ENCODE measurements at places on chromosomes 5 and 9.
A peak's percentile ranks its signal among the peaks of the same experiment; 100 is the strongest.

GRCh38 chr9:137781906-137782585 lies 95.5 kb upstream of the CACNA1B start:
- no peak for DNase-seq

- no peak for DNase-seq
Observed at GRCh38 chr9:36894695-36895310, 139.3 kb downstream of the PAX5 start.

- DNase-seq: no peak
Observed at GRCh38 chr5:63247651-63248050, 669.0 kb downstream of the LRRC70 start.

- no peak for DNase-seq
Observed at GRCh38 chr5:77590347-77590746, 48.2 kb downstream of the OTP start.

DNA sequence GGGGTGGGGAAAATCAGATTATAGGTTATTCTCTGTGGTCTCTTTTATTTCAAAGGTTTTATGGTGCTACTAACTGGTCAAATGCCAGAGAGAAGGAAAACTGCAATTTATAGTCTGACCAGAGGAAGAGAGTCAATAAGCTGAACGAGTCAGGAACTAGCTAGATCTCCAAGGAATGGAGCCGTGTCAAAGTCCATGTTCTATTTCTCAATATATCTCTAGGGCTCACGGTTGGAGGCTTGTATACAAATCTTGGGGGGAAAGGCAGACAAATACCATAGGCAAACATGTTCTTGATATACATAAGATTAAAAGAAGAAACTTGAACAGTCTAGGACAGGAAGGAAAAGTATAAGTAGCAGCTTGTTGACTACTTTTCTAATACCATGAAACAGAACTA lies 627.1 kb downstream of the PDE4D start:
- DNase-seq: no peak

GRCh38 chr5:174732036-174733020 lies 7.9 kb downstream of the MSX2 start:
- DNase-seq: no peak

- DNase-seq: peak; percentile 57
Observed at GRCh38 chr9:135797507-135798262, 95.7 kb downstream of the KCNT1 start.

DNA sequence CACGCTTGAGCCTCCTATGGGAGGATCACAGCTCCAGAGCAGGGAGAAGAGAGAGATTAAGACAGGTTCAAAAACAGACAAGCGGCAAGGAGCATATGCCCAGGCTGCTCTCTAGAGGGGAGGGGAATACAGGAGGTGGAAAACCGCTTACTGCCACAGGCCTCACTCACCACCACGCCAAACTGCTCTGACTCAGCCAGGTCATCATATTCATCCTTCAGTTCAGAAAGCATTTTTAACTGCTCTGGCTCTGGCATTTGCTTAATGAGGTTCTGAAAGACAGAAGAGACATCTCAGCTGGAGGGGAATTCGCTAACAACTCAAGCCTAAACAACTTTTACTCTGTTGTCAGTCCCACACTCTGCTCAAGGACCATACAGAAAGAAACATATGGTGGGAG lies 40.1 kb downstream of the PCDHGC5 start:
- peak; percentile 34 for DNase-seq

- DNase-seq: peak; percentile 77
Observed at GRCh38 chr5:8633696-8634095, 764.7 kb downstream of the MTRR start.

- no peak for DNase-seq
Observed at GRCh38 chr9:133403766-133404453, 13.9 kb downstream of the REXO4 start.

DNA sequence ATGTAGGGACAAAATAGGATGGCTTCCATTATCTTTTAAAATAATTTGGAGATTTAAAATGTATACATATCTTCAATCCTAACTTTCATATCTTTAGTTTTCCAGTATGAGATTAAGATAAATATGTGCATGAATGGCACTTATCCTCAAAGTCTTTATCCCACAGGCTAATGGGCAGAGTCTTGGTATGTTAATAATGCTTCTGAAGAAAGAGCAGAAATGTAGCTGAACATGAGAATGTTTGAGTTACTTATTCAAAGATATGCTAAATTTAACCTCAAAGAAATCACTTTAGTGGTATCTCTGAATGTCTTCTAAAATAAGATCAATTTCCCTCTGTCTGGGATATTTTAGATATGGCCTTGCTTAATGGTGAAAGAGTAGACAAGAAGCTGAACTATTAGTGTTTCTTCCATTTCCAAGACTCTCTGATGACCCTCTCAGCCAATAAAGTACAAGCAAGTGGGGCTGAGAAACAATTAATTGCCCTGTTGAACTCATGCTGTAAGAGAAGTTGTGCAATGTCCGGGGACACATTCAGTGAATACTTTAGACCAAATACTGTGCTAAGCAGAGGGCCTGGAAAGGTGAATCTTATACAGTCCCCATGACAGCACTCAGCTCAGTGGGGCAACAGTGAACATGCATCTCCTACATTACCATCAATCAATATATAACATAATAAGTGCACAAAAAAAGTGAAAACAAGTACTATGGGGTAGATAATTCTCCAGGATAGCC lies 50.0 kb upstream of the ADAMTSL1 start:
- DNase-seq: no peak

DNA sequence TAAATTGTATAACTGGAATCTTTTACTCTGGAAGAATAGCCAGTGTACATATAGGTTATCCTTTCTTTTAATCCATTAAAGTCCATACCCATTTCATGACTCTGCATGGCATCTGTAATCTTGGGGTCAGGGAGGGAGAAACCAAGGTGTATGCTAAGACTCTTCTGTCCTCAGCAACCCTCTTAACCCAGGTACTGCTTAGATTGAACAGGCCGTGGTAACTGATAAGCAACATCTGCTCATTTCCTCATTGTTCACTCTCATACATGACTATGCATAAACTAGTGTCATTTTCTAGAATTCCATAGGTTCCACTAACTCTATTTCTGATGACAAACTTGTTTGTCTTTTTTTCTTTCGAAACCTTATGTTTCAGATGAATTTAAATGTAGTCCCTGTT lies 69.3 kb upstream of the IFNE start:
- DNase-seq: no peak

DNA sequence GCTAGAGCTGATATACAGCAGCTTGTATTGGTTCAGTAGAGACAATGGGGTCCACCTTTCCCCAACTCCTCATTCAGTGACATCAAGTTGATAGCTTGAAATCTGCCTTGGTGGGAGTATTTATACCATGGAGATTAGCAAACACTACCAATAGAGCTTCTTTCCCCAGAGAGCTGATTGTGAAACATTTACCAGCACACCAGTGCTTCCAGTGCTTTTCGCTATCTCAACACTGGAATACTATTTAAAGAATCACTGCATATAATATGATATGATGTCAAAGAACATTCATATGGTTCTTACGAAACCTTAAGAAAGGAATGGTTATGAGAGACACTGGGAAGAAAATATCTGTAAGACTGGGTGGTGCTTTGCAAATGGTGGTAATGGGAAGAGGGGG lies 21.8 kb upstream of the RNF145 start:
- peak; percentile 63 for DNase-seq

- DNase-seq: no peak
Observed at GRCh38 chr5:135075621-135076020, 41.6 kb upstream of the PITX1 start.

- DNase-seq: peak; percentile 71
Observed at GRCh38 chr5:41790038-41790776, 80.0 kb downstream of the OXCT1 start.

DNA sequence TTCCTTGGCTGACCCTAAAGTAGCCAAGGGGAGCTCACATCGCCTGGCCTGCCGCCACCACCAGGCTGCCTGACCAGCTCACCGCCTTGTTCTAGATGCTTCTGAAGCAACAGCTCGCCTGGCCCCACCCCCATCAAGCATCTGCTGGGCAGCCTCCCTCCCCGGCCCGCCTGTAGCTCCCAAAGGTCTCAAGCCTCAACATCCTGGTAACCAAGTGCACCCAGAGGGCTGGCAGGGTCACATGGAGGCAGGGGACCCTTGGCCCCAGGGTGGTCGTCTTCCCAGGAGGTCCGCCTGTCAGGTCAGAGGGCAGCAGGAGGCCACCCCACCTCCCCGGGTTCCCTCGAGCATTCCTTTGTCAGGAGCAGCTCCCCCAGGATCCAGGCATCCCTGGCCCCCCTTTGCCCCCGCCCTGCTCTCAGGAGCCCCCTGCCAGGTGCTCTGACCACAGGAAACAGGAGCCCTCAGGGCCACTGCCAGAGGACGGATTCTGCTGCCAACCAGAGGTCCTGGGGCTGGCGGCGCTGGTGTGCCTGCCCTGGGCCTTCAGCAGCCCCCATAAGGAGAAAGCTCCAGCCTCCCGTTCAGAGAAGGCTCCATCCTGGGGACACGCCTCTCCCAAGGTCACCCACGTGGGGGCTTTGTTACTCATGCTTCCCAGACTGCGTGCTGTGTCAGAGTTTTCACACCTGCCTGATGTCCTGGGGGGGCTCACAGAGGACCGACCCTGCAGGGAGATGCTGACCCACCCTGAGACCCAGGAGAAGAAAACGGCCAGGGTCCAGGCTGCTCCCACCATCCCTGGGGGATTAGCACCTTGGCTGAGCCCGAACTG lies 3.5 kb upstream of the LRRC14B start:
- peak; percentile 16 for DNase-seq

- peak; percentile 55 for DNase-seq
Observed at GRCh38 chr9:86202338-86202882, 57.0 kb downstream of the C9orf153 start.

DNA sequence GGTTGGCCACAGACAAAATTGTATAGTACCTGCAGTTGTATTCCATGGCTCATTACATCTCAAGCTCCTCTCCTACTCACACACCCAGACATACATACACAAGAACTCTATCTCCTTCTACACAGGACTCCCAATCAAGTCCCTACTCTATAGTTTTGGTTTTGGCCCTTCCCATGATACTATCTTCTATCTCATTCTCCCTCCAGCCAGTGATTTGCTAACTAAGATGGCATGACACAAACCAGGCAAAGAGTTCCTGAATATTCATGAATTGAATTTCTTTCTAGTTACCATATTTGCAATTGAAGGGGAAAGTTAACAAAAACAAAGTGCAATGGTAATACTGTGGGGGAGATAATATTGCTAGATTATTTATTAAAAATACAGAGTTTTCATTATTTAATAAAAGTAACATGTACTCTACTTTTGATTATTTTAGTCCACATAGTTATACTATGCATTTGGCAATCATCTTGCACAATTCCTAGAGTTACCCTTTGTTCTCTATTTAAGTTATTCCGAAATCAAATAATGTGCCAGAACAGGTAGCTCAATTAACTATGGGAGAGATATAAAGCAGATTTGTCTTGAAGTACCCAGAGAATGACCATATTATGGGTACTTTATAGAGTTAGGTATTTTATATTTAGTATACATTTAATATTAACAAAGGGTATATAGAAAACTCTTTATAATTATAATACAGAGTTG lies 9.6 kb upstream of the LURAP1L start:
- DNase-seq: no peak

DNA sequence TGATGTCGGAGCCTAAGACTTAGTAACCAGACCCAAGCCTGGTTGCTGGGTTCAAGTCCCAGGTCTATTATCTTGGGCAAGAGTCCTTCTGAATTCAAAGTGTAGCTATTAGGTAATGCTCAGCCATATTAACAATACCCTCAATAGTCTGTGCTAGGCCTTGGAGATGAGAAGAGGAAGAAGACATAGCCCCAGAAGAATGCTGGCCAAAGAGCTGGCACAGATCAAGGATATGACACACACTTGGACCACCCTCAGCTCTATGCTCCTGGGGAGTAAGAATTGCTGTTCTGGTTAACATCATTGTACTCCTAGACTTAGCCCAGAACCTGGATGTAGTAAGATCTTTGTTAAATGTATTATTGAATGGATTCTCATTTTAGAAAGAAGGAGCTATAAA lies 426.7 kb downstream of the CDK5RAP2 start:
- no peak for DNase-seq

DNA sequence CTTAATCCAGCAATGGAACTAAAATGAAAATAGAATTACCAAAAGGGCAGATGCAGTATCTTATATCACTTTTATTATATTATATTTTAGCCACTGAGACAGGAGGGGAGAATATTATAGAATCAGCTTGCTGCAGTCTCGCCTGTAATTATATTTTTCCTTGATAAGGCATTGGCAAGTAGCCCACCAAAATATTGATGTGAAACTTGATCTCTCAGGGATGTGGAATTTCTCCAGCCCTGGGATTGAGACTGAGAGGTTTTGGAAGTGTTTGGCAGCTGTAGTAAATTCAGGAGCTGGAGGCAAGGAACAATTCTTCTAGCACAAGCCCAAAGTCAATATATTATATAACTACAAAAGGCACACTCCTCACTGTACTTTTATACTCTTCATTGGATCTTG lies 142.1 kb upstream of the ADAMTSL1 start:
- DNase-seq: no peak

- peak; percentile 24 for DNase-seq
Observed at GRCh38 chr9:115391168-115391825, 273.3 kb upstream of the TNC start.

- no peak for DNase-seq
Observed at GRCh38 chr9:20224756-20225155, 397.5 kb downstream of the MLLT3 start.

All from fibroblast of gingiva (primary cell).